ENCODE measurements at places on chromosomes 2 and 18.

DNA sequence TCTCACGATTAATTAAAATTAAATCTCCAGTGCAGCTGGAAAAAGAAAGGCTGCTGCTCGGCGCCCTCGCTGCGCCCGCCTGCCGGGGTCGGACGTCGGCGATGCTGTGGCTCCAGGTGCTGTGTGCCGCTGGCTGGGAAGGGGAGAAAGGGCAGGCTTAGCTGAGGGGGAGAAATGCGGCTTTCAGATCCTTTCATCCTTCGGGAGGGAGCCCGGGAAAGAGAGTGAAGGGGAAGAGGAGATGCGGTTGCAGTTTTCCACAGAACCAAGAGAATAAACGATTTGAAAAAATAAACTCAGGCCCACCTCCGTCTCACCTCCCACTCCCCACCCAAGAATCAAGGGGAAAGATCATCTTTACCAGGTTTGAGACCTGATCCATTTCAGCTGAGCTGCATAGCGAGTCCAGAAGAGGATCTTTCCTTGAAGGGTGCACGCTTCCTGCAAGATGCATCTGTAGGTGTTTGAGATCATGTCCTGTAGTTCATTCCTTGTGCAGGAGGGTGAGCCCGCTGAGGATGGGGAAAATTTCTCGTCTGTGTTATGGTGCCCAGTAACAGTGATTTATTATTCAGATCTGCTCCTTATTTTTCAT is 495 bp downstream of the TMEM169 start:
- DNase-seq = no peak

GRCh38 chr2:165876712-165877111 is 76.9 kb downstream of the TTC21B start:
- DNase-seq = no peak

DNA sequence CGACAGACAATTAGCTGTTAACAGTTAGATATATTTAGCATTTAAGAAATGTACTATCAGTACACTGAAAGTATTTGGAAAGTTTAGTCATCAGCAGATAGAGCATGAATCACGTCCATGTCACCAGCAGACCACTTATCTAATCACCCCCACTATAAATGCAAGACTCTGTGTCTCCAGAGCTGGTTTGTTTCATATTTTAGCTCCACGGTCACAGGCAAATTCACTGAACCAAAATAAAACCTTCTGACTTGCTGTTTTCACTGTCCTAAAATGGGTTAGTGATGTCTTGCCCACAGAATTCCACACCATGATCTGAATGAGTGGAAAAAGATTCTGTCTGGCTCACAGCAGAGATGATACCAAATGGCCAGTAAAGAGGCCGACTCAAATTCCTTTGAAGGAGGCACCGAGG is 64.9 kb downstream of the CDH2 start:
- no peak for DNase-seq

DNA sequence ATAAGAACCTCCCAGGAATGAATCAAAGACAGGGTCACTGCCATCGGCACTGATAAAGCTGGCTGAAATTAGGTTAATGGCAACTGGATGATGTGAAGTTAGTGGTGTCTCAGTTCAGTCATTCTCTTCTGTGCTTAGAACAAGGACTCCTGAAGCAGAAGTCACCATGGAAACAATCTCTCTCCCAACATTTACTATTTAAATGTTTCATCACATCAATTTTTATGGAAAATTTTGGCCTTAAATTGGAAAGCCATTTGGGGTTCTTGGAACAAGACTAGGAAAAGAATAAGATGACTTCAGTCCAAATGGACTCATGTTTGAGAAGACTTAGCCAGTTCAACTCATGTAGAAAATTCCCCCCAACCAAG is 15.5 kb upstream of the ARL5A start:
- DNase-seq = no peak

GRCh38 chr2:47509250-47509649 is 106.3 kb downstream of the MSH2 start:
- DNase-seq = no peak

- no peak for DNase-seq
These were observed 2.8 kb upstream of the PPP4R3B start for GRCh38 chr2:55620123-55620779.

GRCh38 chr2:32852856-32853255 is 93.9 kb upstream of the LTBP1 start:
- DNase-seq = no peak

GRCh38 chr2:203401-203800 is 60.4 kb downstream of the SH3YL1 start:
- no peak for DNase-seq

- DNase-seq = no peak
These were observed 21.6 kb downstream of the TMEM18 start for GRCh38 chr2:655626-656025.

DNA sequence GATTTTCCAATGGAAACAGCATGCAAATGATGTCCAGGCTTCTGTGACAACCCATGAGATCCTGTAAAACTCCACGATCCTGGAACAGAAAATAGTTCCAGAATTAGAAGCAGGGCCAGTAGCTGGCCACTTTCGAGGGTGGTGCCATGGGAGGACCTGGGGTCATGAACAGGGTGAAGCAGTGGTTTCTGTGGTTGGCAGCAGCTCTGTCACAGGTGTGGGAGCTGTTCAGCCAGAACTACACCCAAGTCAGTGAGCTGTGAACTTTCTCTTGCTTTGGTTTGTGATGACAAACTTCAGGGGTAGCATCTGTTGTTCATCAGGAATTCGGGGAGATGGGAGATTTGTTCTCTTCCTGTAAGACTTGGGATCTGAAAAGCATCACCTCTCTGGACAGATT is 314.4 kb upstream of the NT5C1B start:
- DNase-seq = no peak

GRCh38 chr2:152466041-152466440 is 131.1 kb downstream of the FMNL2 start:
- DNase-seq = no peak

DNA sequence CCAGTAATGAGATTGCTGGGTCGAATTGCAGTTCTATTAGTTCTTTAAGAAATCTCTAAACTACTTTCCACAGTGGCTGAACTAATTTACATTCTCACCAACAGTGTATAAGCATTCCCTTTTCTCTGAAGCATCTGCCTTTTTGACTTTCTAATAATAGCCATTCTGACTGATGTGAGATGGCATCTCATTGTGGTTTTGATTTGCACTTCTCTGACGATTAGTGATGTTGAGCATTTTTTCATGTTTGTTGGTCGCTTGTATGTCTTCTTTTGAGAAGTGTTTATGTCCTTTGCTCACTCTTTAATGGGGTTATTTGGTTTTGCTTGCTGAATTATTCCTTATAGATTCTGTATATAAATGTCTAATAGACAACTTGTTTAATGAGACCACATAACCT is 69.6 kb upstream of the UGP2 start:
- no peak for DNase-seq

DNA sequence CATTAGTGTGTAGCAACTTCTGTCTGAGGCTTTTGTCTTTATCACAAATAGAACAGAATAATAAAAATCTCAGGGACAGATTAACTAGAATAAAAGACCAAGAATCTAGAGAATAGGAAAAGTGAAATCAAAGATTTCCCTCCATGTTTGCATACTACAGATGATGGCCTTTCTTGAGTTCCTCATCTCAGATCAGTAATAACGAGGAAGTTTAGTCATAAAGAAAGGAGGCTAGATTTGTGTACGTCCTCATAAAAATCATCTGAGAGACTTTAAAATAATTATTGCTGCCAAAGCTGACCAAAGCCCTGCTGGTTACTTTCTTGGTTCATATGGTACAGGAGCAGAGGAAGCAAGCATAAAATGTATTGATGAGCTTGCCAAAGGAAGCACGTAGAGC is 117.3 kb downstream of the MIB1 start:
- DNase-seq = no peak

DNA sequence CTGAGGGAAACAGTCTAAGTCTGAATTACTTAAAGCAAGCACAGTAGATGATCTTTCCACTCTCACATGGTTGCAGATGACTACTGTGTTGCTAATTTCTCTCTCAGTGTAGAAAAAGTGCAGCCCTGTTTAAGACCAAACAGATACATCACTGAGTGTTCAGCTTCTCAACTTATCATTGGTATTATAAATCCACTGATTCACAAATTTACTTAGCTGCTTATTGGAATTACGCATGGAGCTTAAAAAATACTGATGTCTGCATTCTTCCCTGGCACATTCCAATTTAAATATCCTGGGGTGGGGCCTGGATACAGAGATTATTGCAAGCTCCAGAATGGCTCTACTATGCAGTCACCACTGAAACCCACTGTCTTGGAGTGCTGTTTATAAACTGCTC is 411.2 kb downstream of the RND3 start:
- DNase-seq = no peak

- no peak for DNase-seq
These were observed 26.0 kb upstream of the GALNT5 start for GRCh38 chr2:157231476-157231875.

DNA sequence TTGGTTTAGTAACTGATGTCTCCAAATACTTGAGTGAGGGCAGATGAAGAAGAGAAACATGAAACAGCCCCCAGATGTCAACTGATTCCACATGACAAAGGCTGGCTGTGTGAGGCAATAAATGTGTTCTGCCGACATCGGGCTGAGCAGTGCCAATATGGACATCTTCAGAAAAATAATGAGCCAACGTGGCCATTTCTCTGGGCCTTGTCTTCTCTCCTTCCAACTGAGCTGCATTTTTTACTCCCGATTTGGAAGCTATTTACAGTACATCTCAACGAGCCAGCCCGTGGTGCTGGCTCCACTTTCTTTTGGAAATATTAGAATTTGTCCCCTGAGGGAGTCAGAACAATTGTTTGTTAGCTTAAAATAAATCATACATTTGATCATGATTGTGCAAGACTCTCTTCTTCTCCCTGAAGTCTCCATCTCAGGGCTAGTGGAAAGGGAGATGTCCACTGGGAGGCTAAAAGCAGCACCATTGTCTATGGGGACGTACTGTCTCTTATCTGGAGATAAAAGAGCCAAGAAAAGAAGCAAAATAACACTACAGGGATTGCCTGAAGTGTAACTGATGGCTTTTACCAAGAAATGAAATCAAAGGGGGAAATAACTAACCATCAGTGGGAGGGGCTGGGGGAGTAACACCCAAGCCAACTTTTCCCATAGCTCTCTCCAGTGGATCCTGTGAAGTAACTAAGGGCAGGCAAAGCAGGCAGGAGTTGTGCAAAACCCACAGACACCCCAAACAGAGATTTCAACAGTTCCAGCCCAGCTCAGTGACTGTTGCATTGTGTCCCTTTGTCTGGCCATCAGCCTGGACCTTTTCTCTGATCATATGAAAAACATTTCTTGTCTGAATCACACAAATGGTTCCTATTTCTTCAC is 114.8 kb downstream of the RDH14 start:
- DNase-seq = peak; percentile 38

GRCh38 chr18:59837586-59837985 is 62.2 kb upstream of the PMAIP1 start:
- DNase-seq = peak; percentile 77

GRCh38 chr2:61423714-61424113 is 47.2 kb downstream of the USP34 start:
- no peak for DNase-seq

DNA sequence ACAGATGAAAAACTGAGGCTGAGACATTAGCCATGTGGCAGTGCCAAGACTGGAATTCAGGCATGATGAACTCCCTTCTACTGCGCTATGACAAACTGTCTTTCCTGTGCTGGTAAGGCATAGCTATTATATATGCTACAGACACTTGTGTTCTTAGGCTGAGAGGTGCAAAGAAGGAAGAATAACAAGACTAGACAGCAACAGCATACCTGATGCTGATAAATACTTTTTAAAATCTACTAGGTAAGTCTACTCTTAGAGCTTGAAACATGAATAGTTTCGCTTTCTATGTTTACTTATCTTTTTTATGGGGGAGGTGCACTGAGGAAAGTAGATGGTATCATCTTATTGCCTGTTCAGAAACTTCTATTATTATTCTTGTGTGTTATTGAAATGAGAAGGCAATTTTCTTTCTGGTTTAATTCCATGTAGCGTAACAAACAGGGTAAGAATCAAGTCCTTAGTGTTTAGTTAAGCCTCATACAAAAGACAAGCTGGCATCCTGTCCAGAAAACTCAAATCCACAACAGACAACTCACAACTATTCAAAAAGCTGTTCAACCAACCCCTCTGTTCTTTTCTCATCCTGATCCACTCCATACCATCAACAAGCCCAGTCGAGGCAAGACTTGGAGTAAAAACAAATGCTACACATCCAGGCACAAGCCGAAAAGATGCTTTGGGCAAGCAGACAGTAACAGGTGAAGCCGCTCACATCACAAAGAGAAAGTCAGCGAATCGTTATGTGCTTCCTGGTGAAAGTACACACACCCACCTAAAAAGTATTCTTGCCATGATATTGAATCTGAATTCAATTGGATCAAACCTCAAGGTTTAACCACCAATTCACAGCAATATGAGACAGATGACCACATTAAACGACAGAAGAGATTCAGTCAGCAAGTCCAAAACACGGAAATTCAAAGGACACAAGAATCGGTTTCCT is 1.5 kb downstream of the TTC32 start:
- no peak for DNase-seq

GRCh38 chr2:226915846-226916360 is 80.0 kb downstream of the RHBDD1 start:
- DNase-seq = no peak

GRCh38 chr18:52348209-52348608 is 8.2 kb downstream of the DCC start:
- DNase-seq = peak; percentile 53

GRCh38 chr18:23170137-23170536 is 34.9 kb downstream of the CABLES1 start:
- DNase-seq = no peak

GRCh38 chr18:12460874-12461273 is 53.1 kb downstream of the PRELID3A start:
- no peak for DNase-seq

- no peak for DNase-seq
These were observed 2.7 kb downstream of the USP40 start for GRCh38 chr2:233563663-233564430.

- DNase-seq = no peak
These were observed 193.8 kb downstream of the PAX3 start for GRCh38 chr2:222105046-222105445.

DNA sequence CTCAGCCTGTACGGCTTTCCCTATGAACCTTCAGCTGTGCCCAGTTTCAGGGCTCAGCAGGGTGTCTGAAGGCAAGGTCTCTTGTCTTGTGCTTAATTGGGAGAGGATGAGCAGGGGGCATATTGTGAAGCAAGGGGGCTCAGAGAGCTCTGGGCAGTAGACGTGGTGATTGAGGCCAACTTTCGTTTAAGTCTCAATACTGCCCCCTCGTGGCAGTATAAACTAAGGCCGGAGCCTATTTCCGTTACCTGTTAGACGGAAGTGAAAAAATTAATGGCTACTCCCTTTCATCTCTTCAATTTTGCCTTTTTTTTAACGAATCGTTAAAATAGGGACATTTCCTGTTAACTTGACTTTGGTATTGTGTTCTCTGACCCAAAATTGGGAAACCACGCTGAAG is 193.4 kb downstream of the TDRD15 start:
- no peak for DNase-seq

- DNase-seq = no peak
These were observed 30.5 kb upstream of the SNORC start for GRCh38 chr2:232839411-232840079.
